T-helper 9 cell (primary cell): ENCODE measurements at places on chromosomes 2 and 18.

DNA sequence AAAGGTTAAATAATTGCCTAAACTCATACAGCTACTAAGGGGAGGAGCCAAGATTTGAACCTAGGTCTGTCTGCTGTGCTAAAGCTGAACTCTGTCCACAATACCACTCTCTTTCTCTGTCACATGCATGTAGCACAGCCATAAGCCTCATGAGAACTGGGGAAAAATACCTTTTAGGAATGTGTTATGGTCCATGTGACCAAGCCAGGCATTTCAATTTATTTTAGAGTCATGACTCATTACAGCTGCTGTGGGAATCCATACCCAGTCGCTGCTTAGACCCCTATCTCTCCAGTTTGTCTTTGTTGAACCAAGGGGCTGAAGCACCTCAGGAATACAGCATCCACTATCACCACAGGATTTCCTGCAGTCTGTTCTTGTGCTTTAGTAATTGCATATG lies 200.0 kb upstream of the SIX3 start:
- no peak for DNase-seq

GRCh38 chr18:42374961-42375360 lies 419.9 kb downstream of the PIK3C3 start:
- no peak for DNase-seq

DNA sequence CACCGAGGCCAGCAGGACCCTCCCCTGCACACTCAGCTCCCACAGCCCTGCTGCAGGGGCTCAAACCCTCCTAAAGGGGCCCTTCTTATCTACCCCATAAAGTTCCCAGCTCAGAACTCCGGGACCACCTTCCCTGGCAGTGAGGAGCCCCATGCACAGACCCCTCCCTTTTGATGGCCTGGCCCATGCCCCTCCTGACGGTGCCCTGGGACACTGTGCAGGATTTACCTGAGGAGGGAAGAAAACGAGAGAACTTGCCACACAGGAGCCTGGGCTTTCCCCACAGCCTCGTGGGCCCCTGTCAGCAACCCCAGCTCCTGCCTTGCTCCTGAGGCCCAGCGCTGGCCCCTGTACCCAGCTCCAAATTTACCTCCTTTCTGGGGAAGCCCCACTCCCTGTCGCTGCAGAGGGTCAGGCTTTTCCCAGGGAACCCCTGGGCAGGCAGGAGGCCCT lies 206.3 kb upstream of the SALL3 start:
- DNase-seq, result no peak

DNA sequence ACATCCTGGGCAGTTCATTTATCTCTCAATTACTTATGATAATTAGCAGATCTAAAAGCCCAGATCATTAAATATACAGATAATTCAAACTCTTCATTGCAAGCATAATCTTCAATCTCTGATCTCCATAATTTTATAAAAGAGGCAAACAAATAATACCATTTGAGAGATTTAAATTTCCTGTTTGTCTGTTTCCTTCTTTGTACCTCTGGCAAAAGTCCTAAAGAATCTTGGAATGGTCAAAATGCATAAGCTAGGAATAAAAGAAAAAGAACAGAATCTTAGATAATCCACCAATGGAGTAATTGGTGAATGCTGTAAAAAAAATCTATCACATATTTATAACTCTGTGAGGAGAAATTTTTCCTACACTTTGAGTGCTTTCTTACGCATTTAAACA lies 1080.9 kb upstream of the ZEB2 start:
- DNase-seq, result no peak

GRCh38 chr2:200839513-200839912 lies 24.9 kb downstream of the CLK1 start:
- no peak for DNase-seq

DNA sequence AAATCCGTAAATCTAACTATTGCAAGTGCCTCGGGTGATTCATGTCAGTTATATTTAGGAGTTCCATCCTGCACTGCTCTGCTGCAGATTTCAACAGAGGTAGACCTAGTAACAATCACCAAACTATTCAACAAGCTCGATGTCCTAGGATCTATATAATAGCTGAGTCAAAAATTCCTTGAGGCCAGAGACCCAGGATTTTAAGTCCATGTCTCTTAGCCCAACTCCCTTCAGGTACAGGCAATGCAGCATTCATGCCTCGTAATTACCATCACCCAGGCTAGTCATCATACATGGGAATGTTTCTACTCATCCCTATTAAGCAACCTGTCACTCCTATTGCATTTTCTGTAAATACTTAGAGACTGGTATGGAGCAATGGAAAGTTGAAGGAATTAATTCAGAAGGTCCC lies 729 bp downstream of the TM4SF20 start:
- no peak for DNase-seq

- DNase-seq, result no peak
Measured at GRCh38 chr2:33034784-33035183, 88.0 kb downstream of the LTBP1 start.

DNA sequence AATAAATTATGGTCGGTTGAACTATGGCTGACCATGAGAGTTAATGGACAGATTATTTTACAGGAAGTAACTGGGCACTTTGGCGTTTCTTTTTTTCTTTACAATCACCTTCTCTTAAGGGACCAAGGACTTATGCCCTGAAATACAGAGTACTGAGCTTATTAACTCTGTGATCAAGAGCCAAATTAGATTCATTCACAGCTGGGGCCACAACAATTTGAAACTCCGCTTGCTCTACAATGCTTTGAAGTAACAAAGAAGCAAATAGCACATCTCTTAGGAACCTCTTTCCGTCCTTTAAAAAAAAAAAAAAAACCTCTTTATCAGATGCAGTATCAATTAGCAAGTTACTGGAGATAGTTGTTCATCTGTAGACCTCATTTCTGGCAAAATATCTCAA lies 112.0 kb downstream of the LYPD6 start:
- no peak for DNase-seq

DNA sequence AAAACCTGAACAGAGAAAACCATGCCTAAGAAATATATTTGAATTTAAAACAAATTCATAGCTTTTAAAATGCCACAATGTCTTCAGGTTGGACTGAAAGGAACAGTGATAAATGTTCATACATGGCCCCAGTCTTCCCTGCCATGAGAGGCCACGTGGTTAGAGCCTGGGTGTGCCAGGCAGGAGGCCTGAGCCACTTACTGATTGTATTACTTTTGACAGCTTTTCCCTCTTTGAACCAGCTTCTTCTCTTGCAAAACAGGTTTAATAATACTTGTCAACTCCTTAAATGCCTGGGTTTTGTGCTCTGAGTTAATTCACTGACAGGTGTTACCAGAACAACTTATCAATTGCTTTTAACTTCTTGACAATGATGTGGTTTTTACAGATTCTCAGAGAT lies 27.0 kb downstream of the RBKS start:
- DNase-seq, result no peak

DNA sequence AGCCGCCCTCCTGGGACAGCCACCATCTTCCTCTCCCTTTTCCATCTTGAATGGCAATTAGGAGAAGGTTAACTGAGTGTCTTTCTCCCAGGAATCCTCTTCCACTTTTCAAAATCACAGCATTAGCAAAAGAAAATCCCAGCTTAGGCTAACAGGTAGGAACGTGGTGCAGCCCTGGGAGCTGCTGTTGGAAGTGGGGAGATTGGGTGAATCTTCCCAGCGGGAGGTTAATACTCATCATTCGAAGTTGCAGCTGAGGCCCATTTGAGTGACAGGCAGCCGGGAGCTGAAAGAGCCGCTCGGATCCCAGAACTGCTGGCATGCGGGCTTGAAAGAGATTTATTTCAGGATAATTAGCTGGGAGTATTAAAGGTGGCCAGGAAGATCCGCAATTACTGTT lies 306.0 kb downstream of the BCL11A start:
- DNase-seq, result no peak

DNA sequence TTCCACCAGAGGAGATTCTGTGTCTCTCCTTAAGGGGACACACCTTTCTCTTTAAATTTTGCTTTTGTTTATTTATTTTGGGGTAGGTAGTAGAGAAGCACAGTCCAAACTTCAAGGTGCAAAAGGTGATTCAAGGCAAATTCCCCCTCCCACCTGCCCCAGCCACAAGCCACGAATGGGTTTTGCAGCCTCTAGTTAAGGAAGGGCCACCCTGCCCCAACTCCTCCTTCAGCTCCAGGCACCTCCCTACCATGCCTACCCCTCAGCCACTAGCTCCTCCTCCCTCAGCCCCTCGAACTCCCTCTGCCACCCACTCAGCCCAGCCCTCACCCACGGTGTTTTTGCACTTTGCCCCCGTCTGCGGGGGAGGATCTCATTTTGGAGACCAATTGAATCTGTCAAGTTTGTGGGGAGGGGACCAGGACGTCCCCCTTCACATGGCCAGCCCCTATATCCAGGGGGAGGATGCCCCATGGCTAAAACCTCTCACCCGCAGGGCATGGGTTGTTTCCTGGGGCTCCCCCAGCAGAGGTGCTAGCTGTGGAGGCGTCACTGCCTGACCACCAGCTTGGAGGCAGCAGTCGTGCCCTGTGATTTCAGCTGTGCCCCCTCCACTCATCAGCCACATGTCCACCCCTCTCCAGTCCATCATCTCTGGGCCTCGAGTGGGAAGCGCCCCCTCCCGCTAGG lies 4.5 kb downstream of the HAAO start:
- no peak for DNase-seq

DNA sequence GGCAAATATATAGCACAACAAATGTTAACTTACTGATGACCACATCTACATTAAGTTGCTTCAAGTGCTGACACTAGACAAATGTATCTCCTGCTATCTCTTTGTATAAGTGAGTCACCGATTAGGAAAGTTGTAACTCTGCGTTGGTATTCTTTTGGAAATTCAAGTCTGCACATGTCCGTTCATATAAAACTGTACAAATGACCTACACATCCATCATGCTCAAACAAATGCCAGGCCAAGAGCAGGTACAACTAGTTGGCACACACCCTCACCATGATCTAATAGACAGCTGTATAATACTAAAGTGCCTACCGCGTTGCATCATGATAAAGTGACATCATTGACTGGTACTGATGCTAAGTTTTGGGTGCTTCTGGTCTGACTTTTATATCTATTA lies 141.1 kb downstream of the RBMS1 start:
- no peak for DNase-seq
